Fibroblast of skin of right biceps (primary cell): ENCODE measurements at places on chromosomes 1 and 21.

DNA sequence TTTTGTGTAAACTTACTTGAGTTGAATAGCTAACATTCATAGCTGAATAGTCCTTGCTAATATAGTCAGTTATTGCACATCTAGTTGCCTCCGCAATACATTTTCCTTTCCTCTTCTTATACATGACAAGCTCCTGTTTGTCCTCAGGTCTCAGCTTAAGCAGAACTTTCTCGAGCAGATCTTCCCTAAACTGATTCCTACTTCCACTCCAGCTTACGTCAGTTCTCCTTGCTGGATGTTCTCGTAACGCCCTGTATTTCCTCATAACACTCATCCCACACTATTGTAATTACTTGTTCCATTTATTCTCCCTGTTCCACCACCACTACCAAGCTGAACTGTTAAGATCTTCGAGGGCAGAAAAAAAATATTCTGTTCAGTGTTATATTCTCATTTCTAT is 15.1 kb upstream of the OMA1 start:
- DNase-seq, result no peak

- no peak for DNase-seq
These were observed 13.6 kb upstream of the GPR88 start for GRCh38 chr1:100524355-100524754.

DNA sequence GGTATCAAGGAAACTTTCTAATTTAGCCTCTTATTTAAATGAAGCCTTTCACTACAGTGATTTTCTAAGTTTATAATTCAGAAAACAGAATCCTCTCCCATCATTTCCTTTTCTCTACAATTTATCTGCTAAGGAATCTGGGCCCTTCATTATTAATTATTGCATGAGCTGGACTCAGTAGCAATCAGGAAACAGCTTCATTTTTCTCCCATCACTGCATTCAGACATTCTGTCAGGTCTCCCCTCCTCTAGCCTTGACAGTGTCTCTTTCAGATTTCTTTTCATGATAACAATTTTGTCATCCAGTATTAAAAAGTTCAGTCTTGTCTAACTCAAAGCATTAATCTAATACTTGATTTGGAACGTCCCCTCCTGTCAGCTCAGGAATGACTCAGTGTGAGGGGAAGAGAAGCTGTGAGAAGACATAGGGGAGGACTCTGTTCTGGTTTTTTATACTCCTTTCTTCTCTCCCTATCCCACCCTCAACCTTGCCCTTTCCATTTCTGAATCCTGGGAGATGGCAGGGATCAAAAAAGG is 28.1 kb downstream of the SLC44A5 start:
- no peak for DNase-seq

GRCh38 chr21:45461369-45461750 is 56.4 kb downstream of the COL18A1 start:
- DNase-seq, result no peak

DNA sequence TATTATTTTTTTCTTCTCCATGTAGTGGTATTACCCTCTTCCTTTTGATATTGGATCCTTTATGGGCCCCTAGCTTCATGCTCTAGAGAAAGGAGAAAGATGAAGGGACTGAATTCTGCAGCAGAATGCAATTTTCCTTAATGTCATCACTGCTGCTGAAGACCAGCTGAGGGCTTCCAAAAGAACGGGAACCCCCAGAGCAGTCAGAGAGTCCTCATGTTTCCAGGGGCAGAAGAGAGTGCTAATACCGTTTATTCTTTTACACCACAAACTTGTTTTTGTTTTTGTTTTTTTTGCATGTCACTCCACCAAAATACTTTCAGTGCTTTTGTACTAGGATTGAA is 21.1 kb upstream of the TBX15 start:
- DNase-seq, result peak; percentile 49
